Endothelial cell (in vitro differentiated cells): ENCODE measurements at places on chromosomes 11 and 22. TPM values are rescaled to one million over a fixed set of nuclear protein-coding genes. Genes with fewer than 3 reads are reported as not detected.
A peak's percentile ranks its signal among the peaks of the same experiment; 100 is the strongest.

The OR56A4 gene
- total RNA-seq: 0.13 TPM

The CD248 gene
- 2.9 TPM for total RNA-seq

The FIBIN gene
- not detected for total RNA-seq

The GLYATL1B gene
- total RNA-seq: not detected

GRCh38 chr11:125141686-125142535 is 22.6 kb upstream of the PKNOX2 start:
- no peak overlapping the region for H3K4me3 ChIP-seq
- H3K27ac ChIP-seq: no peak overlapping the region
- DNase-seq: peak; percentile 84

GRCh38 chr11:18802381-18803257 is 11.0 kb upstream of the PTPN5 start:
- peak; percentile 62 for DNase-seq
- H3K4me1 ChIP-seq: peaks cover 6% of the 10 kb centered on the region
- no peaks in the 10 kb centered on the region for H3K36me3 ChIP-seq
- H3K27me3 ChIP-seq: peaks cover 2% of the 10 kb centered on the region

- peak; percentile 50 for DNase-seq
- H3K4me1 ChIP-seq: peaks cover 28% of the 10 kb centered on the region
- H3K27ac ChIP-seq: no peak overlapping the region
- peaks cover 12% of the 10 kb centered on the region for H3K27me3 ChIP-seq
- H3K36me3 ChIP-seq: peaks cover 10% of the 10 kb centered on the region
Measured at GRCh38 chr11:10450462-10451425, 4.3 kb upstream of the AMPD3 start.
